ENCODE measurements at places on chromosomes 12 and 14.

DNA sequence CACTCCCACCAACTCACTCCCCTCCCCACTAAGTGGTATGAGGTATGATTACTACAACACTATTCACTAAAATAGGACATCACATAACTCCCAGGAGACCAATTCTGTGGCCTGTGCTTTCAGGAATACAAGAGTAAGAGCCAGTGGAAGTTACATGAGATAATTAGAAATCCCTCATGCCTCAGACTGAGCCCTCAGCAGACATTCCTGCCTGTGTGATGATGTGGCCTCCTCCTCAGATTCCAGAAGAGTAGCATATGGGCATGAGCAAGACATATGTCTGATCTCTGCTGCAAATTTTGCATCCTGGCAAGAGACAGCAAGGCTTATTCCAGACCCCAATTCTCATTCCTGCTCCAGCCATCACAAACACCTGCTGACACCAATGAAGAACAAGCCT, 46.0 kb upstream of the BMP4 start:
- peak; percentile 88 for DNase-seq

- DNase-seq = no peak
Measured at GRCh38 chr12:85060916-85061315, 24.8 kb downstream of the LRRIQ1 start.

DNA sequence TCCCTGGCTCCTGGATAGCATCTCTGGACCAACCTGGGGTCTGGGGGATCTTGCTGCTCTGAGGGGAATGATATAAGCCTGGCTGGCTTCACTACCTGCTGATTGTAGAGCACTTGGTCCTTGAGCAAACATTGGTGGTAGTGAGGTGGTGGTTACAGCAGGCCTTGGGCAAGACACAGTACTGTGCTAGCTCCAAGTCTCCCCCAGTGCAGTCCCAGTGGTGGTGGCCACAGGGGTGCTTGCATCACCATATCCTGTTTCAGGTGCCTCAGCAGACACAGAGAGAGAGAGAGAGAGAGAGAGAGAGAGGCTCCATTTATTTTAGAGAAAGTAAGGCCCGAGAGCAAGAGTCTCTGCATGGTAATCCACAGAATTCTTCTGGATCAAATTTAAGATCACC, 186.3 kb downstream of the MYRFL start:
- DNase-seq = no peak

DNA sequence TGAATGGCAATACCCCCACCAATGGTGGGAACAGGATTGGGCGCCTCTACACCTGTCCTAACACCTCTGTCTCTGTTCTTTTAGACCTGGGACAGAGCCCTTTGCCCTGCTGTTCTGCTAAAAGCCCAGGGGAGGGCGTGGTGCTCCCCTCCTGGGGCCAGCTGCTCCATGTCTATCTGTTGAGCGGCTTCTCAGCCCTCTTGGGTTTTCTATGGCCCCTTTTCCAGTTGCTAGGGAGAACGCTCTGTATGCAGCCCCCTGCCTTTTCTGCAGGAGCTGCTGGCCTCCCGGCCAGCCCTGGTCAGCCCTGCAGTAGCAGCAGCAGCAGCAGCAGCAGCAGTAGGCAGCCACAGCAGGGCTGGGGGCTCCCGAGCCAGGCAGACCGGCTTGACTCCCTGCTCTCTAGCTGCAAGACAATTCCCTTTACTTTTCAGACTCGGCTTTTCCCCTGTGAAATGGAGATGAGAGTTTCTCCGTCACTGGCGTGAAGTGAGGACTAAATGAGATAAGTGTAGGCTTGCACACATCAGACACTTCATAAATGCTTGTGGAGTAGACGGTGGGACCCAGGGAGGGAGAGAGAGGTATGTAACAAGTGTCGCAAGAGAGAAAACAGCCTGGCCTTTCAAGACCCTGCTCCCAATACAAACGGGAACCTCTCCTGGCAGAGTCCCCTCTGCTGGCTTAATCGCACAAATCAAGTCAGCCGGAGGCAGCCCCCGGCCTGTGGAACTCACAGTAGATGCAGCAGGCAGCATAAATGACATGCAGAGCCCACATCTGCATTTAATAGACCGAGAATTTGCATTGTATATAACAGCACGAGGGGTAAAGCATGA, 1.0 kb downstream of the RTL1 start:
- no peak for DNase-seq

DNA sequence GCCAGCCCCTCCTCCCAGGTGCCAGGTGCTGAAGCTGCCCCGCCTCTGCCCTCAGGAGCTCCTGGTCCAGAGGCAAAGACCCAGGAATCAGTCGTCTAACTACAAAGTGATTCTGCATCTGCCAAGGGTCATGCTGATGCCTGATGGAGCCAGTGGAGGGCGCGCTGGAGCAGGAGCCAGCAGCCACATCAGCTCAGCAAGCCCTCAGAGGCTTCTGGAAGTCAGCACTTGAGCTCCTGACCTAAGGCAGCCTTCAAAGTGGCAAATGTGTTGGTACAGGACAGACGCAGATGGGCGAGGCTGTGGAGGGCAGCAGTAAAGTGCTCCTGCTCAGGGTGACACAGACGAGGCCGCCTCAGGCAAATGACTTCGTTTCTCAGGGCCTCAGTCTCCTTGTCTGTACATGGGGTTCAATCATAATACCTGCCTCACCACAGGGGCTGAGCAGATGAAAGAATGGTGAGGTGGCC, 10.9 kb downstream of the C12orf43 start:
- peak; percentile 11 for DNase-seq

GRCh38 chr12:121366063-121366459, 13.8 kb upstream of the ANAPC5 start:
- DNase-seq = peak; percentile 26

GRCh38 chr14:54058505-54058904, 101.9 kb upstream of the BMP4 start:
- no peak for DNase-seq

DNA sequence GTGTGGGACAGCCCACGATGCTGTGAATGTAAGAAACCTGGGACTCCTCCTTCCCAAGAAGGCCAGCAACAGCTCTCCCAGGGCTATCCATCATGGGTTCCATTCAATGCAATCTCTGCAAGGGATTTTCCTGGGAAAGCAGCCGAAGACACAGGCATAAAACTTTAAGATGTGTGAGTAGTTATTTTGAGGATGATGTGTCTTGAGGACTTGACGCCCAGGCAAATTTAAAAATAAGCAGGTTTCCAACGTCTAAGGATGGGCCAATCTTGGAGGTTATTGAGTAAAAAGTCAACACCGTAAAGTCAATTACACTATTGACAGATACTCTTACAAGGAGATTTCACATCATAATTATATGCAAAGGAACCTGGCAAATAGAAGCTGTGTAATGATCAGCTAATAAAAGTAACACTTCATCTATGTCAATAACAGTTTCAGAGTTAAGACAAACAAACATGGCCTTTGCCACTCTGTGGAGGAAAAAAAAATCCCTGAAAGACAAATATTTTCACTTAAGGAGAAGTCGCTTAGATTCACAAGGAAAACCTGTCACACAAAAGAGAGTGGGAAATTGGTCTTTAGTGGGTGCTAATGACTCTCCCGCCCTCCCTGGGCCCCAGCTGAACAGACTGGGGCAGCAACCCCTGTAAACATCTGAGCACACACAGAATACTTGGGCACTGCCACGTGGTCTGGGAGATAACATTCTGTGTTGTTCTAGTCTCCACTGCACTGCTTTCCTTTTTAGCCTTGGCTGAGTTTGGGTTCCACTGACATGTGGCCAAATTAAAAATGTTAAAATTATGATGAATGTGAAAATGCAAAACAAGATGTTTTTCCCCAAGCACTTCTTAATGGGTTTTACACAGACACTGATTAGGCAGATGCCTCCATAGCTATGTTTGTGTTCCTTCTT, 240.9 kb downstream of the FOXN3 start:
- no peak for DNase-seq

DNA sequence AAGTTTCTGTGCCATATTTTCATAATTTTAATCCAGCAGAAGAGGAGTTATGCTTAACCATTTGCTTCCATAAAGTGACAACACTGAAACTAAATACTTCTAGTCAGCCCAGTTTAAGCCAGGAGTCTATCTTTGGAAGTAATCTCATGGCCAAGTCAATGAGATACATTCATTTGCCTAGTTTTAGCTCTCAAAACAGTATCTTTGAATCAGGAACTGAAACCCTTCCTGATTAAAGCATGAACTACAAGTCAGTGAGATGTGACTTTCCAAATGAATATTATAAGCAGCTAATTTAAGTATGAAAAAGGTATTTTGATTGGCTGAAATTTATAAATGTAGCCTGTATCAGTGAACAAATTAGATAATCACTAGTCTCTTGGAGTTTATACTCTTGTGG, 491.5 kb downstream of the SLC6A15 start:
- no peak for DNase-seq
